ENCODE measurements at places on chromosomes 1 and 21.

- DNase-seq = no peak
- peaks cover 49% of the 10 kb centered on the region for H3K4me1 ChIP-seq
Observed at GRCh38 chr1:41863718-41864117, 55.0 kb downstream of the HIVEP3 start.

GRCh38 chr1:226074046-226074445 lies 11.5 kb downstream of the H3-3A start:
- no peaks in the 10 kb centered on the region for H3K27me3 ChIP-seq
- peaks cover 24% of the 10 kb centered on the region for H3K4me1 ChIP-seq
- H3K4me3 ChIP-seq = no peak overlapping the region
- H3K27ac ChIP-seq = peak overlapping the region; percentile 14

DNA sequence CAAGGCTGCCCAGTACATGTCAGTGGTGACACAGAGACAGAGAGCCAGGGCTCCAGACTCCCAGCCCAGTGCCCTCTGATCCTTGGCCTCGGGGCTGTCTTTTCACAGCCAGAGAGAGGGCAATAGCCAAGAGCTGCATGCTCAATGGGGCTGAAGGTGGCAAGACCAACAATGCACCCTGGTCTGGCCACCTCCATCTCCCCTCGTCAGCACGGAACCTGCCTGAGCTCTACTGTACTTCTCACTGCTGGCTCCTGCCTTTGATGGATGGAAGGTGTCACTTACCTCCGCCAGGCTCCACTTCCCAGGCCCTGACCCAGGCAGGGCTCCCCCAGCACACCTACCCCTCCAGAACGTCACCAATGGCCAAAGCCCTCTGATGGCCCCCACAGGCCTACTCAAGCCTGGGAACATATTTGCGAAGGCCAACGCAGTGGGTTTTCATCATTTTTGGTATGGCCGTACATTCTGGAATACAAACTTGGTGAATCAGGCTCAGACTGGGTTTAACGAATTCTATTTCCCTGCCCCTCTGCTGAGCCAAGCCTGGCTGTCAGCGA lies 88.1 kb downstream of the DMRTB1 start:
- H3K36me3 ChIP-seq = no peaks in the 10 kb centered on the region
- no peak for DNase-seq
- no peak overlapping the region for H3K4me3 ChIP-seq

GRCh38 chr1:14924455-14925331 lies 228.9 kb upstream of the TMEM51 start:
- H3K4me3 ChIP-seq = peak overlapping the region; percentile 50
- no peaks in the 10 kb centered on the region for H3K36me3 ChIP-seq
- DNase-seq = peak; percentile 24

DNA sequence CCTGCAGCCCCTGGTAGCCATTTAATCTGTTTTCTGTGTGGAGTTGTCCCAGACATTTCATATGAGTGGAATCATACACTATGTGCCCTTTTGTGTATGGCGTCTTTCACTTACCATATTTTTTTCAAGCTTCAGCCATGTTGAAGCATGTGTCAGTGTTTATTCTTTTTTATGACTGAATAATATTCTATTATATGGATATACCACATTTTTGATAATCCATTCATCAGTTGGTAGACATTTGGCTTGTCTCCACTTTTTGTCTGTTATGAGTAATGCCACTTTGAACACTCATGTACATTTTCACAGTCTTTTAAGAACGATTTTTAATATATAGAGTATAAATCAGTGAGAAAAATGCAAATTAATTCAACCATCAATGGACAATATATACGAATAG lies 44.7 kb downstream of the ATF6 start:
- H3K4me1 ChIP-seq = peaks cover 11% of the 10 kb centered on the region
- no peak overlapping the region for H3K4me3 ChIP-seq
- no peak overlapping the region for H3K27ac ChIP-seq

DNA sequence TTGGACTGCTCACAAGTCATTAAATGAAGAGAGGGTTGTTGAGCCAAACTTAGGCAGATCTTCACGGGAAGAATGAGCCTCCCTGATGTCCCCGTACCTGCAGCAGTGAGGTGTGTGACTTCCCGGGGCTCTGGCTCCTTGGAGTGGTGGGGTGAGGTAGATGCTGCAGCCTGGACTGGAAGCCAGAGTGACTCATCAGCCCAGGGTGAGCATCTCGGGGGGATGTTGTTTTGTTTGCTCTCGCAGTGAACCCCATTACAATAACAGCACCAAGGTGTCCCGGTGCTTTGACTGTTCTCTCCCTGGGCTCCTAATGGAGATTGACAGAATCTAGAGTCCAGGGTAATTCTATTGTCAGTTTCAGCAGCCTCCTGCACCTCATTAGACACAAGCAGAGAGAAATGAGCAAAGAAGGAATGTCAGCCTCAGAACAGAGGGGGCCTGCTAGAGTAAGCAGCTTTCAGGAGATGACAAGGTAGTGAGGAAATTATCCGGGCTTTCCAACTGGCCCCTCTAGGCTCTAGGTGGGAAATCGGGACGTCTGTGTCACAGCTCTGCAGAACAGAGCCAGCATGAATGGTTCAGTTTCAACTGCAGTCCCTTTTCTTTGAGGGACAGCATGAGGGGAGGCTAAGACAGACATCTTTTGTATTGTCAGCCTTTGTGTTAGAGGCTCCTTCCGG lies 36.0 kb upstream of the LRRN2 start:
- no peak for DNase-seq
- H3K4me3 ChIP-seq = no peak overlapping the region
- no peak overlapping the region for H3K27ac ChIP-seq
- no peaks in the 10 kb centered on the region for H3K36me3 ChIP-seq
- H3K4me1 ChIP-seq = no peaks in the 10 kb centered on the region

Measured in activated naive CD8-positive, alpha-beta T cell treated with anti-CD3 and anti-CD28 coated beads for 36 hours (primary cell).